ENCODE measurements at places on chromosomes 5 and 9.

DNA sequence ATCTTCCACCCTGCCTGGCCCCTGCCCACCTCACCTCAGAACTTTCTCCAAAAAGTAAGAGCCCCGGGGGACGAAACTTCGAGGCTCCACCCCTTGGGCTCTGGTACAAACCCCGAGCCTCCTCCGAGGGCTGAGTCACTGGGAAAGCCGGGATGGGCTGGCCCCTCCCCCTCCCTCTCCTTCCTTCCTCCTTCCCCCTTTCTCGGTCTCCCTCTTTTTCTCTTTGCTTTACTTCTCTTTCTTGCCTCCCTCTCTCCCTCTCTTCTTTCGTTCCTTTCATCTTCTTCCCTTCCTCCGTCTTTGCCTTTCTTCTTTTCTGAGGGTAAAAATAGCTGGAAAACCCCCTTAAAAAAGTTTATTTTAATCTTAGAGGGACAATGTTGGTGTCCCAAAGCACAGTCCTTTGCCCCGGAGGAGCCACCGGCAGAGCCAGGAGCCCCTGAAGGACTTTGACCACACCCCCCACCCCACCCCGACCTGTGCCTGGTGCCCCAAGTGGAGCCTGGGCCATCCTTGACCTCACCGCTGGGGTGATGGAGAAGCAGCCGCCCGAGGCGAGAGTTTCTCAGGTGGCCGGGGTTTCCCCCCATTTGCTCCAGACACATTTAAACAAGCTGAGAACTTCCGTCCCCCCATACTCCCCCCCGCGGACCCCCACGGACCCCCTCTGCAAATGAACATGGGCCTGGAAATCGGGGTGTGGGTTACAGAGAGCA is 5.7 kb upstream of the NOTCH1 start:
- no peak for DNase-seq

DNA sequence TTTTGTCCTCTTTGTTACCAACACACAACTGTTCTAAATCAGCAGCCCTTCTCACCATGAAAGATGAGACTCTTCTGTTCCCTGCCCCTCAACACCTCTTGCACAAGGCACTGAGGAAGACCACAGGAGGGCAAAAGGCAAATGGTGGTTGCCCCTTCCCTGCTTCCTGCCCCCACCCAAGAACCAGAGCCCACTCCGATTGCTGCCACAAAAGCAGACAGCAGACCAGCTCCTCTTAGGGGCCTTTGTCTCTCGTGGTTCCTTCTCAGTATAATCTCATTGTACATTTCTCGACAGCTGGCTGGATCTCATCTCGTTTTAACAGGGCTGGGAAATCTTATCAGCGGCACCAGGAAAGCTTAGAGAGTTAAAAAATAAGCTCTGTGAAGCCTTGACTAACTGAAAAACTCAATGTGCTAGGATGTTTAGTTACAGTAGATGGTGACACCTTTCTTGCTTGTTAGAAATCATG is 1.1 kb downstream of the MVB12B start:
- no peak for DNase-seq

DNA sequence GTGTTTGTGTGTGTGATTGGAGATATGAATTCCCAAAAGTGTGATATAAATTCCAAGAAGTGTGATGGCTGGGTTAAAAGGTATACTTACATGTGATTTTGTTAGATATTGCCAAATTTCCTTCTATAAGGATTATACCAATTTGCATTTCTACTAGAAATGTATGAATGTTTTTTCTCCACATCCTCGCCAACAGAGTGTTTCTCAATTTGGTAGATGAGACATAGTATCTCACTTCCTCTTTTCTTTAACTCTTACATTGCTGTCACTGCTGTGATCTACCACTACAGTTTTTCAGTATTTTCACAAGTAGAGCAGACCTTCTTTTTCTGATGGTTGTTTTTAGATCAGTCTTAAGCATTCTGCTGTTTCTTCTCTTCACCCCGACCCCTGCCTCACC is 111.3 kb downstream of the FER start:
- DNase-seq, result peak; percentile 10

- no peak for DNase-seq
Observed at GRCh38 chr9:33117796-33118195, 41.3 kb upstream of the SMU1 start.

GRCh38 chr5:168969326-168969886 is 331.5 kb downstream of the SLIT3 start:
- no peak for DNase-seq

DNA sequence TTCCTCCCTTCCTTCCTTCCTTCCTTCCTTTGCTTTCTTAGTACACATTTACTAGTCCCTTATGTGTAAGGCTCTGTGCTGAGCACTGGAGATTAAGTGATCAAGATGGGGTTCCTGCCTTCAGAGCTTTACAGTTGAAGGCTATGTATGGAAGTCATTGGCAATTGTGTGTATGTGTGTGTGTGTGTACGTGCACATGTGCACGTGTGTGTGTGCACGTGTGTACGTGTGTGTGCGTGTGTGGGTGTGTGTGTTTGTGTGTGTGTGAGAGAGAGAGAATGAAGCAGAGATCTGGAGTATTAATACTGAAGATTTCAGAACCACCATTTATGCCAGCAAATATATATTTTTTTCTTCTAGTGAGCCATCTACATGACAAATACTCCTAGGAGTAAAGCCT is 184.9 kb upstream of the NFIB start:
- DNase-seq, result no peak

DNA sequence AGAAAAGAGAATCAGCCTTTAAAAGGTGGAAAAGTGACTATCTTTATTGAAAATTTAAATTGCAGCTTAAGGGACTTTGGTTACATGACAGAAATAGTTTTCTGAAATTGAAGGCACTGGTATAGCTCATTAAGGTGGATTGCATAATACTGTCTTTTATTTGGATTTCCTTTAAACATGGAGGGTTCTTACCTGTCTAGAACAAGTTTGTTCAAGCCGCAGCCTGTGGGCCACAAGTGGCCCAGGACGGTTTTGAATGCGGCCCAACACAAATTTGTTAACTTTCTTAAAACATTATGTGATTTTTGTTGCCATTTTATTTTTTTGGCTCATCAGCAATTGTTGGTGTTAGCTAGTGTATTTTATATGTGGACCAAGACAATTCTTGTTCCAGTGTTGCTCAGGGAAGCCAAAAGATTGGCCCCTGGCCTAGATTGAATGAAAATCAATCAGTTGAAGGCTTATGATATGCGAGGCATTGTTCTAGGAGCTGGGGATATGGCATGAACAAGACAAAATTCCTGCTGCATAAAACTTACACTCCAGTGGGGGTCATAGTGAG is 18.0 kb downstream of the NNT start:
- no peak for DNase-seq

DNA sequence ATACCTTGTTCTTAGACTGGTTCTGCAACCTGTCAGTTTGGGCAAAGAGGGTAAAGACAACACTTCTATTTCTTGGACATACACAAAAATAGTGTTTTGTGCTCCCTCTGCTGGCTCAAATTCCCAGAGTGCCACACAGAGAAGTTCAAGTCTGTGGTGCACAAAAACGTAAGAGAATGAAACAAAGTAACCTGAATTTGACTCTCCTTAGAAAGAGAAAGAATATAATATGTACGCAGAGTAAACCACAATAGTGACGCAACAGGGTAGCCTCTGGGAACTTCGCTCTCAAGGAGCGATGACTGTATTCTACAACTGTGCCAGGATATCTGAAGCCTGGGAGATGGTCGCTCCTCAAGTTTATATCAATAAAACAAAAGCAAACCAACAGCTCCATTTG is 18.5 kb downstream of the DDX31 start:
- DNase-seq, result no peak

DNA sequence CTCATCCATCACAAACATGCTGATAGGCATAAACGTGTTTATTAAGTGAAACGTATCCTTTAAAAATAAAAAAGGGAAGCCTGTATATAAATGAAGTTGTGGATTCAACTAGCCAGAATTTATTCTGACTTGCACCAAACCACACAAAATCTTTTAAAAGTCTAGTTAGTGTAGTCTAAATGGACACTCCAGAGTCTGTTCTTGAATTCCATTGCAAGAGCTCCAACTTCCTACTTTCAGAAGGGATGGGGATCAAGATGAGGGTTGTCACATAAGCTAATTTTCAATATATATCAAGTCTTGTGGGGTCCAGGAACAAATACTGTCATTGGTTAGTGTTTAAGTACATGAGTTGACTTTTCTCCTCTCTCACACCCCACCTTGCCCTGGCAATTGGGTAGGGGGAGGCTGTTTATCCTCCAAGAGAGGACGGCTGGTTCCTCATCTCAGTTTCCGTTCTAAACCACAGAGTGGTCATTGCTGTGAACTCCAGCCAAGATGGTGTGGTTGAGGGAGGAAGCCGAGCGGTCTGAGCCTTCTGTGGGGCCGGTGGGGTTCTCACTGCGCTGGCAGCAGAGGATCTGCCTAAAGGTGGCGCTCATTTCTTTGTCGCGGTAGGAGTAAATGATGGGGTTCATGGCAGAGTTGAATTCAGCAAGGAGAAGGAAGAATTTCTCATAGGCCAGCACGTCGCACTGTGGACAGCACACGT is 163.2 kb downstream of the LPAR1 start:
- no peak for DNase-seq

DNA sequence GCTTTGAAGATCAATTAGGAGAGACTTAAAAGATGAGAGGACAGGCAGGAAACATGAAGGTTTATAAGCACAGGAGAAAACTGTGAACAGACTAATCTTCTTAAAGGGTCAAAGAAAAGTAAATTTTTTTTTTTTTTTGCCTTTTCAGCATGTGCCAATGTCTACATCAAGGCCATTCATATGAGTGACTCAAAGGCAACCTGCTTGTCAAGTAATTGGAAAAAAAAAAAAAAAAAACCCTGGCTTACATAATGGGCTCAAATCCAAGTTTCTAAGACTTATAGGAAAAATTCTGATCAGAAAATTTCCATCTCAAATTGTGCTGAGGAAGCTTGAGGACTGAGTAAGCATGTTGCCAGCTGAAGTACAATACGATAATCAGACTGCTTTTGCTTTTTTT is 15.9 kb downstream of the PPP2R2B start:
- no peak for DNase-seq

GRCh38 chr9:113622600-113623400 is 159.3 kb downstream of the RGS3 start:
- peak; percentile 73 for DNase-seq

DNA sequence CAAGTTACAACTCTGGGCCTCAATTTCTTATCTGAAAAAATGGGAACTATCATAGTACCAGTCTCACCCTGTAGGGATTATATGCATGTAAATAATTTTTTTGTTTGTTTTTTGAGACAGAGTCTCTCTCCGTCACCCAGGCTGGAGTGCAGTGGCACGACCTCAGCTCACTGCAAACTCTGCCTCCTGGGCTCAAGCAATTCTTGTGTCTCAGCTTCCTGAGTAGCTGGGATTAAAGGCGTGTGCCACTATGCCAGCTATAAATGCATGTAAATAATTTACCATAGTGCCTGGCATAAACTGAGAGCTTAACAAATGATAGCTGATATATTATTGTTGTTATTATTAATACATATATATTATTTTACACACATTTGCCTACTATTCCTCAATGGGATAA is 3.0 kb upstream of the ARHGAP26 start:
- DNase-seq, result no peak

DNA sequence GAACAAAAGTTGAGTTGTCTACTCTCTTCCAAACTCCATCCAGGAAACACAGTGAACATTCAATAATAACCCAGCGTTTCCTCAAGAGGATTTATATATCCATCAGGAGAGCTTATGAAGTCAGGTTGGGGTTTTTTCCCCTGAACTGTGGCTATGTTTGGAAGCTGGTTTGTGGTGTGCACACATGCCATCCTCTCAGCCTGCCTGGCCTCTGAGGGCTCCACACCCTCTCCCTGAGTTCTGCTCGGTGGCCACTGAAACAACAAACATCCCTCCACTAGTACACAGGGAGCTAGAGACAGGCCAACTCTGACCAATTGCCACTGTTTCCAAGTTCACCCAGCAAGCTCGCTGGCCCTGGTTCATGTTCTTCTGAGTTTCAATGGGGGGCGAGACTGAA is 35.7 kb downstream of the SMIM23 start:
- DNase-seq, result no peak

GRCh38 chr5:59037941-59038797 is 455.3 kb downstream of the RAB3C start:
- DNase-seq, result no peak

GRCh38 chr5:115313052-115313451 is 16.6 kb upstream of the CCDC112 start:
- peak; percentile 12 for DNase-seq

- DNase-seq, result no peak
Observed at GRCh38 chr5:40165106-40165788, 514.5 kb upstream of the PTGER4 start.

DNA sequence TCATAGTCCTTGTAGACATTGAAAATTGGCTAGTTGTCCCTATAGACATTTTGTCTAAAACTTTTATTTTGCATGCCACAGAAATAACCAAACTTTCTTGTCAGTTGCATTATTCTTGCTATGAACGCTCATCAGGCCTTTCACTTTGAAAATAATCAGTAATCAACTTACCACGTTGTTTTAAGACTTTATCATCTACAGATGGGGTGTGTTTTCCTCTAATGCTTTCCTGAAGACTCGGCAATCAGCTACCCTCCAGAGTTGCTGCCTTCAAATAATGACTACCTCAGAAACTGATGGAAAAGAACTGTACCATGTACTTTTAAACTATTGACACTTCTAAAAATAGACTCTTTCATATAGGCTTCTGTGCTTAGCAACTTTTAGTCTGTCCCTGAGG is 33.5 kb upstream of the HSPB3 start:
- DNase-seq, result no peak

DNA sequence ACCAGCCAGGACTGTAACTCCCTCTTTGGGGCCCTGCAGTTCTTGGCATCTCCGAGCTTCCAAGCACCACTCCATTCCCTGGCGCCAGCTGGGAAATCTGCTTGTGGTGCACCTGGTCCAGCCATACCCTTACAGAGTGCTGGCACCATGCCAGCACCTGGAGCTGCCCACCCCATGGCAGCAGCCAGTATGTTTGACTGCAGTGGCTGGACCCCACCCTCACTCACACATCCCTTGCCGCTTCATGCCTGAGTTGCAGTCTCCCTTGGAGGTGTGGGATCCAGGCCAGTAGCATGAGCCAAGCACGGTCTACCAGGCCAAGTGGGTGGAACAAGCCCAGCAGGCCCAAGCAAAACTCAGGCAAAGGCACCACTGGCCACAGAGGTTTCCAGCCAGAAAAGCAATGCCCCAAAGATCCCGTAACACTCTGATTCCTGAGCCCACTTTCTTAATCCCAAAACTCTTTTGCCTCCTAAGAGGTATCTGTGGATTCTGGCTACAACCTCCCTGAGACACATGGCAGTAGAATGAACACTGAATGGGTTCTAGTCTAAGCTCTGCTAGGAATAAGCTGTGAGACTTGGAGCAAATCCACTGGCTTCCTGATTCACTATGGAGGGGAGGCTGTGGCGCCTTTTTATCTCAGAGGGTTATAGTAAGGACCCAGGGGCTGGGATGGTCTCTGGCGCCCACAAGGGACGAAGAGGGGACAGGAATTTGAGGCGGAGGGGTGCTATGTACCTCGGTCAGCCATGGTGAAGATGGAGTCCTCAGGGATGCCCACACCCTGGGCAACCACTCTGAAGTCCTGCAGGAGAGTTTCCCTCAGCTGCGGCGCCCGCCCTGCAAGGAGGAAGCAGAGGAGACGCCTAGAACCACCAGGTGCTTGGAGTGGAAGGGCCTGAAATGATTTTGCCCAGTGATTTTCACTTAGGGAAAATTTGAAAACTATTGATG is 5.6 kb downstream of the AMBP start:
- DNase-seq, result no peak

- DNase-seq, result no peak
Observed at GRCh38 chr9:20980832-20981455, 50.5 kb downstream of the HACD4 start.

GRCh38 chr5:4479426-4479825 is 660.7 kb upstream of the ADAMTS16 start:
- DNase-seq, result no peak

- peak; percentile 6 for DNase-seq
Observed at GRCh38 chr5:66742083-66742895, 146.1 kb downstream of the MAST4 start.
